ENCODE measurements at places on chromosomes 5 and 9.
A peak's percentile ranks its signal among the peaks of the same experiment; 100 is the strongest.

GRCh38 chr5:150116667-150117400 is 30.5 kb upstream of the CSF1R start:
- no peak for DNase-seq

GRCh38 chr5:10591966-10592365 is 28.1 kb downstream of the ANKRD33B start:
- DNase-seq, result no peak

- no peak for DNase-seq
Observed at GRCh38 chr5:172540099-172540870, 86.0 kb upstream of the SH3PXD2B start.

DNA sequence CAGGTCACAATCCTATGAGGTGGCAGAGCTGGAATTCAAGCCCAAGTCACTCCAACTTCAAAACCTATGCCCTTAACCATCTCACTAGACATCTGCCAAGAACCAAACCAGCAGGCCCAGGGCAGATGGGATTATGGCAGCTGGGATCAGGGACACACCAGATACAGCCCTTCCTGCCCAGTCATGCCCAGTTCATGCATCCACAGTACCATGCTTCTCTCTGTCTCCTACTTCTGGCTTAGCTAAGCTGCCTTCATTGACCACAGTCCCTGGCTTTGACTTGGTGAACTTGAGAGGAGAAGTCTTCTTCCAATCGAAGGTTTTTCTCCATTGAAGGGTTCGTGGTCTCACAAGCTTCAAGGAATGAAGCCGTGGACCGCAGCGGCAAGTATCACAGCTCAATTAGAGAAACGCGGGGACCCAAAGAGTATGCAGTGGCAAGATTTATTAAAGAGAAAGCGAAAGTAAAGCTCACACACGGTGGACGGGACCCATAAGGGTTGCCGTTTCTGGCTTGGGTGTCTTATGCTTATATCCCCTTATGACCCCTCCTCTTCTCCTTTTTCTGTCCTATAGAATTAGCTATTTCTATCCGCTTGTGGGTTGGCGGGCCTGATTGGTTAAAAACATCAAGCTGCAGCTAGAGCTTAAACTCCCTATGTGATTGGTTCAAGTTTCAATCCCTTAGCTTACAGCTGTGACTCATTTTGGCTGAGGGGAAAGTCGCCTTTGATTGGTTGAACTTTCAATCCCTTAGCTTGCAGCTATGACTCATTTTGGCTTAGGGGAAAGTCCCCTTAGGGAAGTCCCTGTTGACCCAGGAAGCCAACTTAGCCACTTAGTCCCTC is 101.2 kb downstream of the TRIM36 start:
- no peak for DNase-seq

DNA sequence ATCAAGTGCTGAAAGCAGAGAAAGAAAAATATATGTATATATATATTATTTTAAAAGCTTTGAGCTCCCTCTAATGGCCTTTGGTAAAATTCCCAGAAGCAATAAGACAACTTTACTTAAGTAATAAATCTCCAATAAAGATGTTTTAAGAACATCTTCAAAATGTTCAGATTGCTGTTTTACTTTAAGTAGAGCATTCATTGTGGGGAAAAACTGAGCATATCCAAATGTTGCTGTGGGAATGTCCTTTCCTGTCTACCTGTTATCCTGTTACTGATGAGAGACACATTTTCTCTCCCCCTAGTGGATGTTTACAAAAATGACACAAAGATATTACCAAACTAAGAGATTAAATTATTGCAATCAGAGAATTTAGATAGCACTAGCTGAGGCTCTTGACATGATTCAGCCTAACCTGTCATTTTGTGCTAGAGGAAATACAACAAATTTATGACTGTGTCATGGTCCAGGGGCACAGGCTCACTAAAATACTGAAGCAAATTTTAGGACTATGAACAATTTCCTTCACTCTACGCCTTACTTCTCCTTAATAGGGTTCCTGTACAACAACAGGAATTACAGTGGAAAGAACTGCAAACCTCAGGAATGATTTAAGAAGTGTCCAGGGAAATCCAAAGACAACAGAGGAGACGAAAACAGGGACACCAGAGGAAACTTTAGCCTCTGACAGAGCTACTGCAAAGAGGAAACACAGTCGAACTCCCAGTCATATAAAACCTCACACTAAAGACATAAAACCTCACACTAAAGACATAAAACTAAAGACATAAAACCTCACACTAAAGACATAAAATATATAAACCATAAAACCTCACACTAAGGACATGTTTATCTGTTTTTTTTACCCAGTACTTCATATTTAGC is 24.3 kb upstream of the PRRC1 start:
- peak; percentile 9 for DNase-seq

GRCh38 chr9:16312962-16313546 is 557.4 kb downstream of the BNC2 start:
- no peak for DNase-seq

- DNase-seq, result no peak
Observed at GRCh38 chr9:84153885-84154284, 173.3 kb downstream of the RMI1 start.

- no peak for DNase-seq
Observed at GRCh38 chr9:112815868-112816267, 65.3 kb downstream of the SNX30 start.

GRCh38 chr5:75049456-75050351 is 2.7 kb downstream of the GCNT4 start:
- no peak for DNase-seq

- DNase-seq, result no peak
Observed at GRCh38 chr5:146622391-146622790, 106.4 kb upstream of the GPR151 start.

GRCh38 chr5:77560677-77561263 is 68.7 kb upstream of the WDR41 start:
- DNase-seq, result no peak

DNA sequence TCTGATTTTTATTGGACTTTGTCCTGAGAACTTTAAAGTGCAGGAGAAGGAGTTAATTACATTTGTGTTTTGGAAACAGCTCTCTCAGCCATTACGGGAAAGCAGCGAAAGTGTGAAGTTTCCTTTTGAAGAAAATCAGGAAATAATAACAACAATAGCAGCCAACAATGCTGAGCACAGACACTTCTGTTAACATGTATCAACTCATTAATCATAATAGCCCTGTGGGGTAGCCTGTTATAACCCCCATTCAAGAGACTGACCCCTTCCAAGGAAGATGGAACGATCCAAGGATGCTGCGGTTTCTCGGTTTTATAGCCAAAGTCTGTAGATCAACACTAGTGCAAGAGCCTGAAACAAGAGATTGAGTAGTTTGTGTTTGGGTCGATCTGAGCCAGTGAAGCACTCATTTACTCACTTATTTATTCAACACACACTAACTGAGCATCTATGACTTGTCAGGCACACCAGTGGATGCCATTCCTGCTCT is 195.5 kb downstream of the DRD1 start:
- DNase-seq, result no peak

DNA sequence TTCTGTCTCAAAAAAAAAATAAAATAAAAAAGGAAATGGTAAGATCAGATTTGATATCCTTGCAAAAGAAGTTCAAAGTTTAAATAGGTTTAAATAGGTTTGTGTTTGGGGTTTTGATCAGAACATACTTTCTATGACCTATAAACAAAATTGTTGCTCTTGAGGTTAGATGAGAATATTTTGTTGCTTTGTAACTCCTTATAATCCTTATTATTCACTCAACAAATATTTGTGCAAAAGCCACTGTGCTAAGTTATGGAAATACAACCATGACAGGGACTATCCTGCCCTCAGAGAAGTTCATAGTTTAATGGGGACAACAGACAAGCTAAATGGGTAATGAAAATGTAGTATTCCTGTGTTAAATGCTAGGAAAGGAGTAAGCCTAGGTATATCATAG is 71.5 kb downstream of the INVS start:
- DNase-seq, result no peak

GRCh38 chr5:139481580-139482049 is 943 bp downstream of the STING1 start:
- DNase-seq, result no peak

- no peak for DNase-seq
Observed at GRCh38 chr9:117587263-117587662, 116.9 kb upstream of the TLR4 start.

DNA sequence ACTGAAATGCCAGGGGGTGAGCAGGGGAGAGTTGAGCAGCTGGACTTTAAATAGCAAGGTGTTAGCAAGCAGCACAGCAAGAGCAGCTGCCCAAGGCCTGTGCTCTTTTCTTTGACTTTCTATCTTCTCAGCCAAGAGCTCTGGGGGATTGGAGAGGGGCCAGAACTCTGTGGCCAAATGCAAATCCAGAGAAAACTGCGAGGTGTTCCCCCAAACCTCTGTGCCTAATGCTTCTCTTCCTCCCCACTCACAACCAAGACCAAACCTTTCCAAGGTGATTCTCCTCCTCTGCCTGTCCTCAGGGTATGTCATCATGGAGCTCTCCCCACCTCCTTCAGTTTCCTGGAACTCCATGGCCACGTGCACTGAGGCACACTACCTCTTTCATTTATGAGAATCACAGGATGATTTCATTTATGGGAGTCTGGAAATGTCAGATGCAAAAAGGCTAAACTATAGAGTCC is 118.7 kb upstream of the WWC1 start:
- DNase-seq, result no peak

- no peak for DNase-seq
Observed at GRCh38 chr5:108911055-108911454, 163.4 kb downstream of the FER start.

DNA sequence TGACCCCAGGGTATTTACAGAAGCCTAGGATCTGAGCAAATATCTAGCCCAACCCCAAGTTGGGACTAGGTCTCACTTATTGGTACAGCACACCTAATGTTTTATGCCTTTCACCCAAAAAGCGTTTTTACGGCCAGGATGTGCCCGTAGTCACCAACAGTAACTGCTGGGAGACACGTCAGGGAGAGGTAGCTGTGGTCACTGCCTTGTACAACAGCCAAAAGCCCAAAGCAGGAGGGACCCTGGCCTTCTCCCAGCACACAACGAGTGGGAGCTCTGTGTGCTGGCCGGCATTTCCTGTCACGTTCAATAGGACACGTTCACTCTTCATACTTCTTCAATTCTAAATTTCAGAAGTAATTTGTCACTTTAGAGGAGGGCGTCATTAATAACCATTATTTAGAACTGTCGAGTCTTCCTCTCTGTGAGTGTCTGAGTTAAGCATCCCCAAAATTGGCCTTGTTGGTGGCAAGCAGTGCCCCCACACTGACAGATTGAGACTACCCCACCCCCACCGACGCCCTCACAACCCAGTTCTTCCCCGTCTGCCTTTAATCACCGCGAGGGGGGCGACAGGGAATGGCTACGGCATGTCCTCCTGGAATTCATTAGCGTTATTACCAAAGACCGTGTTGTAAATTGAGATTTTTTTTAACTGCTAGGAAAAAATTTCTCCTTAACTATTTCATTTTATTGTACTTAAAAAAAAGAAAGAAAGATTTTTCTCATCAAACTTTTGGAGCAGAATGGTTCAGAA is 80.7 kb downstream of the MVB12B start:
- no peak for DNase-seq

DNA sequence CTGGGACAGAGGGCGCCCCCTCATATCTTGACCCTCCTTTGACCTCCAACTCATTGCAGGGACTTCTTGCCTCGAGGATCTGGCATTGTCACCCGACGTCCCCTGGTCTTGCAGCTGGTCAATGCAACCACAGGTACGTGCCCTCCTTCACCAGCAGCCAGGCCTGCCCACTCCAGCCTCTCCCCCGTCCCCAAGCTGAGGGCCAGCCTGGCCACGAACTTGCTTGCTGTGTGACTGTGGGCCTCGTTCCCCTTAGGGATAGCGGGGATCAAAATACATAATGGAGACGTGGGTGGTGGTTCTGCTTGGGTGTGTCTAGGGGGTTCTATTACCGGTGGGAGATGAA is 15.0 kb downstream of the DNM1 start:
- DNase-seq, result no peak
